NCI-H774 (cell line): ENCODE measurements at places on chromosomes 12 and 14.
A peak's percentile ranks its signal among the peaks of the same experiment; 100 is the strongest.

GRCh38 chr12:102504871-102505270 is 24.5 kb upstream of the IGF1 start:
- DNase-seq: no peak

DNA sequence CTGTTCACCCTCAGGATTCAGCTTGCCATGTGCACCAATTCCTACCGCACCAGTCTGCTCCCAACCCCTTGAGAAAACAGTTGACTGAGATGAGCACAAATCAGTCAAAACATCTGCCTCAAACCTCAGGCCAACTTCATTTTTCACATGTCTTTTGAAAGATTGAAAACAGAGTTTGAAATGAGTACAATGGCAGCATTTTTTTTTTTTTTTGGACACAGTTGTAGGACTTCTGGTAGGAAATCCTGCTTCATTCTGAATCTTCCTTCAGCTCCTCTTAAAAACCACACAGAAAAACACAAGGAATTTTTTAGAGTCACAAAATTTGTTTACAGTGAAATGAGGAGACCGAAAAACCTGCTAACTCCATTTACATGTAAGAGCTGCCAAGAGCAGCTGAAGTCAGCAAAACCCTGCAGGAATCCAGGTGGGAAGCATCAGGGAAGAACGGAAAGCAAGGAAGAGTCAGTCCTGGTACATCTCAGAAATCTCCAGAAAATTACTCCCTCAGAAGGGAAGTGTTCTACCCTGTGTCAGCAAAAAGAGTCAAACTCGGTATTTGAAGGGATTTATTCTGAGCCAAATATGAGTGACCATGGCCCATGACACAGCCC is 100.3 kb upstream of the TMTC1 start:
- DNase-seq: no peak

- no peak for DNase-seq
These were observed 38.0 kb downstream of the ABCD2 start for GRCh38 chr12:39581592-39581991.

DNA sequence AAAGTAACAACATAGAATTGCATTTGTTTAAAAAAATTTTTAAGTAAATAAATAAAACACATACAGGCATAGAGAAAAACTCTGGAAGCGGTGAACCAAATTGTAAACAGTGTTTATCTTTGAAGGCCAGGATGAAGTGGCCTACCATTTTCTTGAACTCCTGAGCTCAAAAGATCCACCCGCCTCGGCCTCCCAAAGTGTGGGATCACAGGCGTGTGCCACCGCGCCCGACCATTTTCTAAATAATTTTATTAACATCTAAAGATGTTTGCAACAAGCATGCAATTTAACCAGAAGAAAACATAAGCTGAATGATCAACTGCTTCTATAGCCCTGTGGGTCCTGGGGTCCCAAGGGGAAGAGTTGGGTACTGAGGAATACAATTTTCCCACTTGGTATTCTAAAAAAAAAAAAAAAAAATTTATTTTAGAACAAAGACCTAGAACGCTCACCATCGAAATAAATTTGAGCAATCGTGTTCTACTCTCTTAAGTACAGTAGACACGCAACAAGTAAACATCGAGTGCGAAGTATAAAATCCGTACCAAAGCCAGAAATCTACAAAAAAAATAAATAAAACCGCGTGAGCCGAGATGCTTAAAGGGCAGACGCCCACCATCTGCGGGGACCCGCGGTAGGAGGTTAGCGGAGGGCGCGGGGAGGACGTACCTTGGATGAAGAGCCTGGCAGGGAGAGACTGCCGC is 484 bp downstream of the MIS18BP1 start:
- DNase-seq: no peak

- no peak for DNase-seq
These were observed 119.2 kb upstream of the SCAF11 start for GRCh38 chr12:46109343-46110222.

DNA sequence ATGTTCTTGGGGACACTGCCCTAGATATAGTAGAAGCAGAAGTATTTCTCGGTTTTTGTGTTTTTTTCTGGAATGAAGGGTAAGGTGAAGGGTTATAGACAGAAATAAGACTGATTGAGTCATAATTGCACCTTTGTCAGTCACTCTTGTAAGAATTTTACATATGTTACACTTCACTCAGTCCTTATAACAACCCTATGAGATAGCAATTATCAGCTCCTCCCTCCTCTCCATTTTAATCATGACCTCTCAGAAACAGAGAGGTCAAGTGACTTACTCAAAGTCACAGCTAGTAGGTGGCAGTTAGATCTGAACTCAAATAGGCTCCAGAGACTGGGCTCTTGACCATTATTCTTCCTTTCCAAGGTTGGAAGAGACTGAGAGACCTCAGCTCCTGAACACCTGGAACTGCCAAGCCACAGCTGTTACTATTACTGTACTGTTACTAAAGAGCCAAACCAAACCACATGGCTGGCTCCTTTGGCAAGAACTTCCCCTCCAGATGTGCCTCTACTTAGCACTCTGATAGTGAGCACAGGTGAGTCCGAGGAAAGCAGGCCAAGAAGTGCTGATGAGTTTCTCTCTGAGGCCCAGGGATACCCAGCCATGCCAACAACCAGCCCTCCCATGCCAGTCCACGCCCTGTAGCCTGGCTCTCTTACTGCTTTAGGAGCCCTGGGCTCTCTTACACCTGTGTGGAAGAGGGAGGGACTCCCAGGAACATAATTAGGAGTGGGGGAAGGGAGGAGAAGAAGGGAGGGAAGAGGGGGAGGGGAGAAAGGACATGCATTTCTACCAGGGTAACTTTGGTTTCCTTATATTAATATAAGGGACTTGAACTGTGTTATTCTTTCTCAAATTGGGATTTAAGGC is 121.3 kb downstream of the CRADD start:
- DNase-seq: no peak

DNA sequence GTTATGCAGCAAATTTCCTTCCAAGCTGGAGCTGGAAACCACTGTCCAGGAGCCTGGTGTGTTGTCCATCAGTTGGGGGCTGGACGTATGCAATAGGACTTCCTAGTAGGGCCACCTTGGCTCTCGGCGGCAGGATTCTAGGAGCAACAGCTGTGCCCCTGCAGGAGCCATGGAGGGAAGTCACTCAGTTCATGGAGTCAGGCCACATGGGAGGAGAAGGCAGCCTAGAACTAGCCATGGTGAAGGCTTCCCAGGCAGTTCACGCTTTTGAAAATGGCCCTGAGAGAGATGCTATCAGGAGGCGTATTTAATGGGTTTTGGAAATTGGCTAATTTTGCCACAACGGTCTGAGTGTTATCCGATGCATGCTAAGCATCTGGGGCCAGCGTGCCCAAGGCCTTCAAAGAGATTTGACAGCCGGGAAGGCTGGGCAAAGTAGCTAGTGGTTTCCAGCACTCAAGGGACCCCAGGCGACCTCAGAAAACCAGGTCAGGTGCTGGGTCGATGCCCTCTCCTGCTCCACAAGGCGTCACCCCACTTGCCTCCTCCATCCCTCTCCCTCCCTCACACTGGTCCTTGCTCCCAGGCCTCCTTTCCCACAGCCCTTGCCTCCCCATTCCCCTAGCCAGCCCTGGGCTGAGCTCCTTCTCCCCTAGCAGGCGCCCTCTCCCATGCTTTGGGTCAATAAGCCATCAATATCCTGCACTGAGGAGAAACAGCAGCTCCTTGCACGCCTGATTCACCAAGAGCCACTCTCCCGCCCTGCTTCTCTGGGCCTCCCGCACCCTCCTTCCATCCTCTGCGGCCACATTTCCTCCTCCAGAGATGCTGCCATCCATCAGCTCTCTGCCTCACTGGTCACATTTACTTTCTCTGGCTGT is 30.9 kb upstream of the SYNDIG1L start:
- no peak for DNase-seq

- DNase-seq: no peak
These were observed 97.2 kb upstream of the TMEM260 start for GRCh38 chr14:56482310-56482911.

DNA sequence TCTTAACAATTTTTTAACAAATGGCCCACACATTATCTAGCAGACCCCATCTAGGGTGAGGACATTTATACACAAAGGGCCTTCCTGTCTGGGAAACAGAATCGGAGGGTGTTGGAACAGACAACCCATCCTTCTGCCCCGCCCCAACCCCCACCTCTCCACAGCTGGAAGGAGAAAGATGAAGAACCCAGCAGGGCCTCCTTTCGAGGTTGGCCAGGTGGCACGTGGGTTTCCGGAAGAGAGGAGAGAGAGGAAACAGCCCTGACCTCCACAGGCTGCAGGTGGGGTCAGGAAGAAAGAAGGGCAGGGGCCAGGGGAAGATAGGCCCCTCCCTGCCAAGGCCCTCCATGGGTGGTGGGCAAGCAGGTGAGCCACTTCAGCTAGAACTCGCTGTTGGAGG is 57.2 kb downstream of the LRRC74A start:
- no peak for DNase-seq

GRCh38 chr14:41785696-41786095 is 179.0 kb downstream of the LRFN5 start:
- DNase-seq: peak; percentile 55

- no peak for DNase-seq
These were observed 75.9 kb downstream of the LIN7A start for GRCh38 chr12:80861641-80862378.

- DNase-seq: peak; percentile 95
These were observed 7.3 kb downstream of the MSI1 start for GRCh38 chr12:120361506-120362208.
